ENCODE measurements at places on chromosomes 13 and 19. TPM values are rescaled to one million over a fixed set of nuclear protein-coding genes. Genes with fewer than 3 reads are reported as not detected.

The RDH8 gene
- not detected for total RNA-seq

The NCAN gene
- total RNA-seq, result not detected

The ZNF682 gene
- total RNA-seq, result 0.65 TPM

The GRWD1 gene
- 44.5 TPM for total RNA-seq

The NAPSA gene
- 0.61 TPM for total RNA-seq

The PGLYRP2 gene
- not detected for total RNA-seq

The CEBPA gene
- total RNA-seq, result under 0.01 TPM

The MISP3 gene
- 0.61 TPM for total RNA-seq

The ACP5 gene
- total RNA-seq, result not detected

The KLF2 gene
- 5.3 TPM for total RNA-seq

All from epithelial cell of umbilical artery (primary cell).